ENCODE measurements at places on chromosomes 5 and 9. TPM values are rescaled to one million over a fixed set of nuclear protein-coding genes. Genes with fewer than 3 reads are reported as not detected.

DNA sequence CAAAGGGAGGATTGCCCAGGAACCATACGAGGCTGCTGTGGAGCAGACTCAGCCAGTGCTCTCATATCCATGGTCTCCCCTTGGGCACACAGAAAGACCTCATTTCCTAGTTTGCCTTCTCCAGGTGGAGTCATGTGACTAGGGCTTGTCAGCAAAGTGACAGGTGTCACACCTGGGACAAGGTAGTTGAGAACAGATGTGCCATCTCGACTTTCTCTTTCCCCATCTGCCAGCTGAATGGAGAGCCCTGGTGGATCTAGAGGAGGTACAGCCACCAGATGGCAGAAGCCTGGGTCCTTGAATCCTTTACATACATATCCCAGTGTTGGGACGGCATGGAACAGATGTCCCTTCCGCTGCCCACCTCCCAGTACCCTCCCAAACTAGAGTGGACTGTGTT, 42.9 kb upstream of the ALDOB start:
- DNase-seq = no peak

GRCh38 chr9:16689351-16689938, 181.0 kb downstream of the BNC2 start:
- no peak for DNase-seq

The GFI1B gene
- not detected for total RNA-seq

The SPATA31C1 gene
- total RNA-seq = not detected

The GNA14 gene
- total RNA-seq = not detected

DNA sequence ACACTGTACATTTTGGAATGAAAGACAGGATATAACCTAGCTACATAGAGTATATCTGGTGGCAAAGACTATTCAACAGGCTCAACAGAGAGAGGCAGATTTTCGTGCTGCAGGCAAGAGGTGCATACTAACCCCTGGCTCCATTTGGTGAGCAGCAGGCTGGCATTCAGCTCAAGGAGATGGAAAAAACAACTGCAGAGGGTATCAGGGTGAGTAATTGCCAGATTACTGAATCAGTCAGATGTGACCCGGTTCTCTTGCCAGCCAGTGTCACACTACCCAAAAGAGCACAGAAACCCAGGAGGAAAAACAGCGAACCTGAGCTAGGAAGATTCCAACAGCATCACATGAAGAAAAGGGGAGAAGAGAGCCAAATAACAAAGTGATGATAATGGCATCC, 130.4 kb upstream of the PRLR start:
- no peak for DNase-seq

DNA sequence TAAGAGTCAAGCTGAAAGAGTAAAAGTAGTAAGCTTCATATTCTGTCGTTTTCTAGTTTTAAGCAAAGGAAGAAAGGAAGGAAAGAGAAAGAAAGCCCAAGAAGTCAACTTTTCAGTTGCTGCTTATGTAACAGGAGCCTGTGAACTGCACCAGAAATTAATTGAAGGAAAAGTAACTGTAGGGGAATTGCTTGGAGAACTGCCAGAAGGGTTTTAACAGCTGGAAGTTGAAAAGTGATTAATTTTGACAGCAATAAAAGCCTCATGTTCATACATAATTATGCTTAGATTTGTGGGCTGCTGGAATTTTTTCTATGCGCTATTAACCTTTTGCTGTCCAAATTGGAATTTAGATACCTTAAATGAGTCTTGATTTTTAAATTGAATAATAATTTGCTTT, 255.7 kb downstream of the ENC1 start:
- no peak for DNase-seq

Measured in activated CD4-positive, alpha-beta memory T cell treated with anti-CD3 and anti-CD28 coated beads, Interleukin-2, amount 10 ng/mL, durations not matched to agents 7 days and 5 days (primary cell).